ENCODE measurements at places on chromosomes 16 and 17.

GRCh38 chr16:24430954-24431760, 108.2 kb upstream of the RBBP6 start:
- ATAC-seq: no peak

GRCh38 chr16:24685539-24686432, 43.7 kb upstream of the TNRC6A start:
- no peak for ATAC-seq

GRCh38 chr16:85377388-85378144, 235.6 kb upstream of the GSE1 start:
- ATAC-seq: no peak

GRCh38 chr17:43393944-43394482, 4.8 kb upstream of the ARL4D start:
- ATAC-seq: peak; percentile 54

- no peak for ATAC-seq
Measured at GRCh38 chr16:4686497-4687210, 6.7 kb upstream of the NUDT16L1 start.

DNA sequence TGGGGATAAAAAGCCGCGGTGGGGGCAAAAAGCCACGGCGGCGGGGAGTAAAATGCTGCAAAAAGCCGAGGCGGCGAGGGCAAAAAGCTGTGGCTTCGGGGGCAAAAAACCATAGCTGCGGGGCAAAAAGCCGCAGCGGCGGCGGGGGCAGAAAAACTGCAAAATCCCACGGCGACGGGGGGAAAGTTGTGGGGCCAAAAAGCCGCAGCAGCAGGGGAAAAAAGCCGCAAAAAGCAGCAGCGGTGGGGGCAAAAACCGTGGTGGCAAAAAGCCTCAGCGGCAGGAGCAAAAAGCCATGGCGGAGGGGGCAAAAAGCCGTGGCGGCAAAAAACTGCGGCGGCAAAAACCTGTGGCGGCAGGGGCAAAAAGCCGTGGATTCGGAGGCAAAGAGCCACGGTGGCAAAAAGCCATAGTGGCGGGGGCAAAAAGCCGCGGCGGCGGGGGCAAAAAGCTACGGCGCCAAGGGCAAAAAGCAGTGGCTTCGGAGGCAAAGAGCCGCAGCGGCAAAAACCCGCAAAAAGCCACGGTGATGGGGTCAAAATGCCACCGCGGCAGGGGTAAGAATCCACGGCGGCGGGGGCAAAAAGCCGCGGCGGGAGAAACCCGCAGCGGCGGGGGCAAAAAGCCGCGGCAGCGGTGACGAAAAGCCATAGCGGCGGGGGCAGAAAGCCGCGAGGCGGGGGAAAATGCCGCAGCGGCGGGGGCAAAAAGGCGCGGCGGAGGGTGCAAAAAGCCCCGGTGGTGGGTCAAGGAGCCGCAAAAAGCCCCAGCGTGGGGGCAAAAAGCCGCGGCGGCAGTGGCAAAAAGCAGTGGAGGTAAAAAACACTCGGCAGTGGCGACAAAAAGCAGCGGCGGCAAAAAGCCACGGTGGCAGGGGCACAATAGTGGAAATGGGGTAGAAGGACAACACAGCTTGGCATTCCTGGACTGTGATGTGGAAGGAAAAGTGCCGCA, 192.8 kb downstream of the SHCBP1 start:
- no peak for ATAC-seq

DNA sequence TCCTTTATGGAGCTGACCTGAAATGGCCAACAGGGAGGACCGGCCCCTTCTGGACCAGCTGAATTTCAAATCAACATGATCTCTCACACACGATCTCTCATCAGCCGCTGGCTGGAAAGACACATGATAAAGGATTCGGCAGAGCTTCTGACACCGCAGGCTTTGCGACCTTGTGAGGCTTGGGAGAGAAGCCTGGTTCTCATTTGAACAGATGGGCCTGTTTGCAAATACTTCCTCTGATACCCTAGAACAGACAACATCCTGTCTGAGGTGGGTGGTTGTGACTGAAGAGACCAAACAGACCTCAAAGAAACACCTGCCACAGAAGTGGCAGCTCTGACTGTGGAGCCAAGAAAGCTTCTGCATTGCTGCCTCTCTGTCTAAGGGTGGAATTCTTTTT, 77.9 kb upstream of the SDK2 start:
- ATAC-seq: peak; percentile 65

DNA sequence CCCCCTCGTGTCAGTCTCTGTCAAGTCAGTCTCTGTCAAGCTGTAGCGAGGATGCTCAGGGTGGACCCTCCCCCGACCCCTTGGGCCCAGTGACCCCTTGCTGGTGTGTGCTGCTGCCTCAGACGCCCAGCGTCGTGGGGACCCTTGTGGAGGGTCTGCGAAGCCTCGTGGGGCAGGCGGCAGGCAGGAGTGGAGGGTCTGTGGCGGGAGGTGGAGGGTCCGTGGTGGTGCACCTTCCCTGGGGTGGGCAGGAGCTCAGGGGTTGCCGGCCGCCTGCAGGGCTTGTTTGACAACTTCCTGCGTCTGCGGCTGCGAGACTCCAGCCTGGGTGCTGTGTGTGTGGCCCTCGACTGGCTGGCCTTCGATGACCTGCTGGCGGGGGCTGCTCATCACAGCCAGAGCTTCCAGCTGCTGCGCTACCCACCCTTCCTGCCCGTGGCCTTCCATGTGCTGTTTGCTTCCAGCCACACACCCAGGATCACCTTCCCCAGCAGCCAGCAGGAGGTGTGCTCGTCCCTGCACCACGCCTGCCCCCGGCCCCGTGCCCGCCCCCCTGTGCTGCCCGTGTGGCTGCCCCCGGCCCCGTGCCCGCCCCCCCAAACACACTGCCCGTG, 5.6 kb downstream of the GNG13 start:
- ATAC-seq: no peak

DNA sequence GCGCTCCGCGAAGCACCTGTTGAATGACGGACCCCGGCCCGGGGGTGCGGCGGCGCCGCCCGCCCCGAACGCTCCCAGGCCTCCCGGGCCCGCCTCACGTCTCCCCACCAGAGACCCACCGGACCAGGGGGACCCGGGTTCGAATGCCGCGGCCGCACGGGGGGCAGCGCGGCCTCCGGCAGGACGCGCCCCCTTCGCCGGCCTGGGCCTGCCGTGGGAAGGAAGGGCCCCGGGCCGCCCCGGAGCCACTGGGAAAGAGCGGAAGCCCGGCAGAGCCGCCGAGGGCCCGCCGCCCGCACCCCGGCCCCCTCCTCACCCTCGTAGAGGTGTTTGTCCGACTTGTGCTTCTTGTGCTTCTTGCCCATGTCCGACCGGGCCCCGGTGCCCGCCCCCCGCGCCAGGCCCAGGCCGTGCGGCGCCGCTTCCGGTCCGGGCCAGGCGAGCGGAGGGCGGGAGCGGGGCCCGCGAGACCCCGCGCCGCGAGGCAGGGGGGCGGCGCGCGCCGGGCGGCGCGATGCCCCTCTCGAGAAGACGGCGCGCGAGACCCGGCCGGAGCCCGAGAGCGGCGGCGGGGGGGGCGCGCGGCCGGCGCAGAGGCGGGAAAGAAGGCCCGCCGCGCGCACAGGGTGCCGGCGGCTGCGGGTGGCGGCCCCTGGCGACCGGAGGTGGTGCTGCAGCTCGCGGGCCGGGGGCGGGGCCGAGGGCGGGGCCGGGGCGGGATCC, at the start of gene BRD7:
BRD7 (minus strand) TSS at position 579 of the 723 bp plus-strand sequence; CDS start at position 365, 214 bp downstream.
- peak; percentile 77 for ATAC-seq

- ATAC-seq: no peak
Measured at GRCh38 chr16:46711106-46712058, 21.9 kb downstream of the ORC6 start.

- ATAC-seq: no peak
Measured at GRCh38 chr16:12166271-12166670, 189.7 kb downstream of the SNX29 start.

GRCh38 chr17:56752263-56752836, 81.4 kb downstream of the C17orf67 start:
- ATAC-seq: no peak

Data from activated CD4-positive, CD25-positive, alpha-beta regulatory T cell treated with anti-CD3 and anti-CD28 coated beads, Interleukin-2, amount 50 U/mL, for 24 hours (primary cell).